Eye (tissue), 1 donor: ENCODE measurements at places on chromosomes 12 and 14.

DNA sequence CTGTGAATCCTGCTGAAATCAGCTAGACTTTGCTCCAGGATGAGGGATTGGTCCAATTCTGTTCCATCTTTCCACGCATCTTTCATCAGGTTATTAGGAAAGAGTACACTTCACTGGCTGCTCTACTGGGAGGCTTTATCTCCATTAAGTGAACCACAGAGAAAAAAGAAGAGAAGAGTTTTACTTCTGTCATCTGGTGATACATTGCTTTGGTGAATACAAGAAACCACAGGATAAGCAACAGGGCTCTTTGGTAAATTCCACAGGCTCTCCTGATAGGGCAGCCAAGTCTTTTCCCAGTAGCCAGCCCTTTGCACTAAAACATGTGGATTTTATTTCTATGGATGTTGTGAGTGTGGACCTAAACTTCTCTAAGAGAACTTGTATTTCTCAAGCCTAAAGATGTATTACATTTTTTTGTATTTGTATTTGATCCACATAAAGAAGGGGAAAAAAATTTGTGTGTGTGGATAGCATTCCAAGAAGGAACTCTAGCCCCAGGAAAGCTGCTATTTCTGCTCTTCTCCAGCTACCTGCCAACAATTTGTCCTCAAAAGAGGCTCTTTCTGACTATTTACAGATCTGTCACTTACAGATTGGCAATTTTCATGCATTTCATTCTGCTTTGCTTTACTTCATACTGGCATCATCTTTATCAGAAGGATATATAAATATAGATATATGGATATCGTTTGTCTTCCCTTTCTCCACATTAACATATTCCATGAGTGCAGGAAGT, 1117.6 kb upstream of the TMEM132C start:
- DNase-seq = no peak

- no peak for DNase-seq
Observed at GRCh38 chr14:69319911-69320310, 60.0 kb downstream of the GALNT16 start.

GRCh38 chr12:110371408-110372055, 32.0 kb downstream of the ANAPC7 start:
- no peak for DNase-seq

- no peak for DNase-seq
Observed at GRCh38 chr12:31651893-31652521, 7.5 kb upstream of the ETFBKMT start.

- no peak for DNase-seq
Observed at GRCh38 chr12:132063491-132063890, 80.6 kb downstream of the DDX51 start.

GRCh38 chr12:127898616-127899015, 368.4 kb upstream of the TMEM132C start:
- DNase-seq = no peak

- no peak for DNase-seq
Observed at GRCh38 chr12:52434081-52434733, at the start of gene KRT75. TSS of gene KRT75 (minus strand) at chr12:52434371. CDS start at chr12:52434304, 67 bp downstream.

DNA sequence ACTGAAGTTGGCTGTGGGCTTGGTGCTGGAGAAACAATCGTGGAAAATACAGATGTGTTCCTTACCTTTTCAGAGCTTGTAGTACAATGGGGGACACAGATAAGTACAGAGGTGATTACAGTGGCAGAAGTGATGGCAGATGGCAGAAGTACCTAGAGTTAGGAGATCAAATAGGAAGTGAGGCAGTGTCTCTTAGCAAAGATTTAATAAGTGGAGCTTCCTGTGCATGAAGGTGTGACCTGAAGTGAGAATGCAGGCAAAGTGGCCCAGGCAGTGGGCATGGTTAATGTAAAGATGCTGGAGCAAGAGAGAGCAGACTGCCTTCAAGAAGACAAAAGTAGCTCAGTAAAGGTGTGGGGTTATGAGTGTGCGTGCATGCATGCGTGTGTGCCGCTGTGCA, 16.0 kb downstream of the LRRK2 start:
- no peak for DNase-seq

GRCh38 chr14:31127690-31128089, 79.9 kb downstream of the HECTD1 start:
- no peak for DNase-seq

DNA sequence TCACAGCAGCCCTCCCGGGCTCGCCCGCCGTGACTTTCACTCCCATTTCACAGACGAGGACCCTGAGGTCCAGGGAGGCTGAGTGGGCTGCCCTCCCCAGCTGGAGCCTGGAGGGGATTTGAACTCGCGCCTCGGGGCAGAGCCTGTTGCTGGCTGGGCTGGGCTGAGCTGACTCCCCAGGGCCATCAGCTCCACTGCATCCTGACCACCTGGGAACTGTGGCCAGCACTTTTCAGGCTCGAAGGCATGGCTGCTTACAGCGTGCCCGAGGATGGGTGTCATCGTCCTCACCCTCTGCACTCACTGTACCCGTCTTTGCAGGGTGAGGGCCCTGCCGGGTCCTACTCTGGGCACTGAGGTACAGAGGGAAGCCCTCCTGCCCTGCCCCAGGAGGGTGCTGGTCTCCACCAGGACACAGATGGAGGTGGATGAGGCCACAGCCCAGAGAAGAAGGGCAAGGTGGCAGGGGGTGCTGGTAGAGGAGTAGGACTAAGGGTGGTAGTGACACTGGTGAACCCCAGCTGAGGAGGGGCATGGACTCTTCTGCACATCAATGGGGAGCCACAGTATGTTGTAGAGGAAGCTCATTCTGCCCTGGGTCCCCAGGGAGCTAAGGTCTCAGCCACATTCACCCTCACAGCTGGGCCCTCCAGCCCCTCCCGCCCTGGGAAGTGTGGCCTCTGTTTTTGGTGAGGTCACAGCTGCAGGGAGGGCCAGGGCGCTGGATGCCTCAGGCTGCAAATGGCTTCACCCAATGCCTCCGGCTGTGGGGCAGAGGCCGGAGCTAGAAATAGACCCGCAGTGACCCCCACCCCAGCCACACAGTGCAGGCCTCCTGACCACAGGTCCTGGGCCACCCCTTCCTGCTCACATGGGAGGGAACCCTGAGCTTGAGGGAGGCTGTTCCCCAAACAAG, 365.1 kb upstream of the SFSWAP start:
- no peak for DNase-seq

- no peak for DNase-seq
Observed at GRCh38 chr12:34219046-34219770, 196.9 kb downstream of the ALG10 start.

GRCh38 chr12:28699029-28699428, 450.0 kb upstream of the FAR2 start:
- no peak for DNase-seq

DNA sequence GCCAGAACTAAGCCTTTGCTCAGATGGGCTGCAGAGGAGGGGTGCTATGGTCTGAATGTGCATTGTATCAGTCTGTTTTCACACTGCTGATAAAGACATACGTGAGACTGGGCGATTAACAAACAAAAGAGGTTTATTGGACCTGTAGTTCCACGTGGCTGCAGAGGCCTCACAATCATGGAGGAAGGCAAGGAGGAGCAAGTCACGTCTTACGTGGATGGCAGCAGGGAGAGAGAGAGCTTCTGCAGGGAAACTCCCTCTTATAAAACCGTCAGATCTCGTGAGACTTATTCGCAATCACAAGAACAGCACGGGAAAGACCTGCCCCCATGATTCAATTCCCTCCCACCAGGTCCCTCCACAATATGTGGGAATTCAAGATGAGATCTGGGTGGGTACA, 3.8 kb upstream of the BRF1 start:
- no peak for DNase-seq

DNA sequence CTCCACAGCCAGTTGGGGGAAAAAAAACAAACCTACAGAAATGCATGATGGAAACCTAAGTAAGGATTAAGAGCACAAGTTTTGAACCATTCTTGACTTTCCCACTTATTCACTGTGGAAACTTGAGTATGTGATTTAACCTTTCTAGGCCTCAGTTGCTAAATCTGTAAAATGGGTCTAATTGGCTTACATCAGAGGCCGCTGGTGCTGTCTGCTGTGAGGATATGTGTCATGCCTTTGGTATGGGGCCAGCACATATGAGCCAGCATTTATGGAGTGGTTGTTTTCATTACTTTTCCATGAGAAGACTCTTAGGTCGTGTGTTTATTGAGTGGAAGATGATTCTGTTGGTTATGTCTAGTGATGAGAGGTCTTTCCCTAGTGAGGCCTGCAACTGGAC, 102.4 kb downstream of the ESR2 start:
- DNase-seq = peak; percentile 4

- peak; percentile 24 for DNase-seq
Observed at GRCh38 chr14:72613231-72613974, 280.5 kb downstream of the DPF3 start.

GRCh38 chr14:101010293-101010692, 106.8 kb upstream of the RTL1 start:
- no peak for DNase-seq

GRCh38 chr14:35285168-35286002, 6.8 kb upstream of the PSMA6 start:
- DNase-seq = no peak

DNA sequence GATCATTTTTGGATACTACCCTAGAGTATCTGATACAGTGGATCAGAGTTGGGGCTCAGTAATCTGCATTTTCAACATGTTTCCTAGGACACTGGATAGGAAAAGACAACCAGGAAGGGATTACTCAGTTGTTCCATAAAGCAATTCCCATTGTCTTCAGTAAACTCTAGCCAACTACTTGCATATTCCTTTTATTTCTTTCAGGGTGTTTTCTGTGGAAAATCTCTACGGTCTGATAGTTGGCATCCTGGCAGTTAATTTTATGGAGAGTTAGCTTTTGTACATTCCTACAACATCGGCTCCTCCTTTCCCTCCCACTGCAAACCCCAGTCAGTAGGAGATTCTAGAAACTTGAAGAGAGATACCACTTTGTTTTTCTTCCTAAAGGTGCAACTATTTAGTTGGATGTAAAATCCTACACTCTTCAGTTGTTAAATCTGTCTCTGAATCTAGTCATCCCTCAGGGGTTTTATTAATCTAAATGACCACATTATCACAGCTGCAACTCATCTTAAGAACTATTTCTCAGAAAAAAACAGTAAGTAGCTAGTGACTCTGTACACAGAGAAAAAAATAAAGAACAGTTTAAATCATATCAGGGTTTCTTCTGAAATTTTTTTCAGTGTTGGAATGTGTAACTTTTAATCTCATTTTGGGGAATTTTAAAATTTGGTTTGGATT, 103.9 kb downstream of the PDE3A start:
- DNase-seq = no peak

- peak; percentile 3 for DNase-seq
Observed at GRCh38 chr14:80602946-80603345, 338.6 kb downstream of the CEP128 start.

DNA sequence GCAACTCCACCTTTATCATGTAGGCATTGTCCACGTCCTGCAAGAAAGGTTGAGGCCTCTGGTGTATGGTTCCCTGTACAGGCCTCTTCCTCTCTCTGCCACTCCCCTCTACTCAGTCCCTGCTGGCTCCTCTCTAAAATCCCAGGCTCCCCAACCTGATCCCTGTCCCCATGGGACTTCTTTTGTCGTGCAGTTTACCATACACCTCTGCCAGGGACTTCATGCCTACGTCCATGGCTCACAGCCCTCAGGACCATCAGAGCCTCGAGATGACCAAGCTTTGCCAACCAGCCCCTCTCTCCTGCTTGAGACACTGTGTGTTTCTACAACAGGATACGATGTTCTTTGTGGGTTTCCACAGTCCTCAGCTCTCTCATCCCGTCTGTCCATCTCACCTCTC, 2.9 kb downstream of the KRT2 start:
- no peak for DNase-seq

GRCh38 chr12:89789862-89790261, 81.2 kb upstream of the ATP2B1 start:
- no peak for DNase-seq

DNA sequence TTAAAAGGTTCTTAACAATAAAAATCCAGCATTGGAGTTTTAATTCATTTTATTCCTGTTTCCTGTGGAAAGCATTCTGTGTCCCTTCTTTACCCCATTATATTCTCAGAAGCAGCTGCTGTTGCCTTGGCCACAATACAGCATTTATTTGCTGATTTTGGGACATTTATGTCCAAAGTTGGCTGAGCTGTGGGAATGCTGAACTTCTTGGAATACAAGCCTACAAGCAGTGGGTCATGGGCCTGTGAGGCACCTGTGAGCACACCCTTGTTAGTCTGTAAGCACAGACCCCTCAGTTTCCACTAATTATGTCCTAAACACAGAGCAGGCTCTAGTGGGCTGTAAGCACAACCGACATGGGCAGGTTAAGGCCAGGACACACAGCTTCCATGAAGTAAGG, 122.2 kb upstream of the IGF1 start:
- DNase-seq = no peak
